Lower lobe of right lung (tissue), 2 donors: ENCODE measurements at places on chromosomes 4 and X. TPM values are rescaled to one million over a fixed set of nuclear protein-coding genes. Genes with fewer than 3 reads are reported as not detected.
A peak's percentile ranks its signal among the peaks of the same experiment; 100 is the strongest.

Gene TMPRSS11D
- not detected for total RNA-seq

Gene GAGE12H
- not detected for total RNA-seq

Gene CENPVL2
- not detected for total RNA-seq

Gene STPG2
- total RNA-seq = 1.1 TPM

Gene TCEAL2
- 1.9 TPM for total RNA-seq

Gene LRPAP1
- total RNA-seq = 224 TPM

Gene TMSB15B
- total RNA-seq = 1.2 TPM

Gene IL15
- total RNA-seq = 9.7 TPM

- H3K27me3 ChIP-seq = no peaks in the 10 kb centered on the region
- no peak overlapping the region for H3K4me3 ChIP-seq
- no peaks in the 10 kb centered on the region for H3K36me3 ChIP-seq
- H3K27ac ChIP-seq = no peak overlapping the region
- no peaks in the 10 kb centered on the region for H3K4me1 ChIP-seq
These were observed 72.1 kb downstream of the AMOT start for GRCh38 chrX:112768563-112768962.

GRCh38 chrX:152844256-152844655 is 13.4 kb downstream of the NSDHL start:
- H3K36me3 ChIP-seq = peaks cover 8% of the 10 kb centered on the region
- no peak overlapping the region for H3K4me3 ChIP-seq
- no peak overlapping the region for H3K27ac ChIP-seq
- no peaks in the 10 kb centered on the region for H3K27me3 ChIP-seq

- peaks cover 34% of the 10 kb centered on the region for H3K4me1 ChIP-seq
- no peaks in the 10 kb centered on the region for H3K27me3 ChIP-seq
- peaks cover 2% of the 10 kb centered on the region for H3K36me3 ChIP-seq
- H3K4me3 ChIP-seq = peak overlapping the region; percentile 97
These were observed 739 bp downstream of the GAK start for GRCh38 chr4:931194-931959.

- peaks cover 30% of the 10 kb centered on the region for H3K4me1 ChIP-seq
- DNase-seq = peak; percentile 50
- H3K36me3 ChIP-seq = no peaks in the 10 kb centered on the region
- no peaks in the 10 kb centered on the region for H3K27me3 ChIP-seq
- no peak overlapping the region for H3K4me3 ChIP-seq
These were observed 32.4 kb upstream of the MYOZ2 start for GRCh38 chr4:119103263-119103662.

GRCh38 chr4:3197366-3198105 is 51.4 kb upstream of the MSANTD1 start:
- no peak for DNase-seq
- no peaks in the 10 kb centered on the region for H3K27me3 ChIP-seq
- H3K27ac ChIP-seq = no peak overlapping the region
- H3K4me3 ChIP-seq = no peak overlapping the region
- H3K36me3 ChIP-seq = peaks cover 71% of the 10 kb centered on the region

- H3K4me1 ChIP-seq = no peaks in the 10 kb centered on the region
- H3K36me3 ChIP-seq = no peaks in the 10 kb centered on the region
- H3K4me3 ChIP-seq = no peak overlapping the region
- H3K27ac ChIP-seq = no peak overlapping the region
- DNase-seq = no peak
These were observed 431.8 kb downstream of the PPARGC1A start for GRCh38 chr4:23458054-23458453.

- no peak for DNase-seq
- H3K4me3 ChIP-seq = no peak overlapping the region
- no peaks in the 10 kb centered on the region for H3K4me1 ChIP-seq
- no peaks in the 10 kb centered on the region for H3K27me3 ChIP-seq
These were observed 51.7 kb upstream of the AP1S2 start for GRCh38 chrX:15906041-15906943.

DNA sequence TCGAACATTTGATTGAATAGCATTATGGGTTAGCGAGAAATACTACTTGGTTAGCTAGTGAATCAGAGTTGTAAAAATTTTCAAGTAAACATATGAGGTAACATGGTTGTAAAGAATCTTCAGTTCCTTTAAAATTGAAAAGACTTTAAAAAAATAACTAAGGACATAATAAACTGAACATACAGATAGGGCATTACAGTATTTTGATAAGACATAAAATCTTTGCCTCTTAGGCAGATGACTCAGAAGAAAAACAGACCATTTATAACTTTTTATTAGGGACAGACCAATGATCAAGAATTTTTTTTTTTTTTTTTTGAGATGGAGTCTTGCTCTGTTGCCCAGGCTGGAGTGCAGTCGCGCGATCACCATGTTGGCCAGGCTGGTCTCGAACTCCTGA is 43.1 kb downstream of the PNMA5 start:
- DNase-seq = no peak
- no peaks in the 10 kb centered on the region for H3K27me3 ChIP-seq
- H3K27ac ChIP-seq = no peak overlapping the region
- H3K4me3 ChIP-seq = no peak overlapping the region

DNA sequence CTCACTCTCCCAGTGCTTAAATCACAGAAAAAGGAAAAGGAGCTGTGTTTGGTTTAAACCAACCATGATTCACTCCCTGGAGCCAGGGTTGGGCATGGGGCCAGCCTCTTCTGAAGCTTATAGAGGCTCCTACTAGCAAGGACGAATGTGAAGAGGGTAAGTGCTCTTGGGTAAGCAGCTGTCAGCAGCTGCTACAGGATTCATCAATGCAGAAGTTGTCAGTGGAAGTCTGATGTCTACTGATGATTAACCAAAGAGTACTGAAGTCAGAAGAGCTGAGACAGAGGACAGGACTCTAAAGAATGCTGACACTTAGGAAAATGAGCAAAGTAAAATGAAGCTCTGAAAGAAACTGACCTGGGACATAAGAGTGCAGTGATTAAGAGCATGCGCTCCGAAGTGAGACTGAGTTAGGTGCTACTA is 32.7 kb upstream of the JADE1 start:
- H3K4me3 ChIP-seq = no peak overlapping the region
- DNase-seq = peak; percentile 87
- no peak overlapping the region for H3K27ac ChIP-seq
- no peaks in the 10 kb centered on the region for H3K36me3 ChIP-seq
- peaks cover 16% of the 10 kb centered on the region for H3K4me1 ChIP-seq
- H3K27me3 ChIP-seq = no peaks in the 10 kb centered on the region

DNA sequence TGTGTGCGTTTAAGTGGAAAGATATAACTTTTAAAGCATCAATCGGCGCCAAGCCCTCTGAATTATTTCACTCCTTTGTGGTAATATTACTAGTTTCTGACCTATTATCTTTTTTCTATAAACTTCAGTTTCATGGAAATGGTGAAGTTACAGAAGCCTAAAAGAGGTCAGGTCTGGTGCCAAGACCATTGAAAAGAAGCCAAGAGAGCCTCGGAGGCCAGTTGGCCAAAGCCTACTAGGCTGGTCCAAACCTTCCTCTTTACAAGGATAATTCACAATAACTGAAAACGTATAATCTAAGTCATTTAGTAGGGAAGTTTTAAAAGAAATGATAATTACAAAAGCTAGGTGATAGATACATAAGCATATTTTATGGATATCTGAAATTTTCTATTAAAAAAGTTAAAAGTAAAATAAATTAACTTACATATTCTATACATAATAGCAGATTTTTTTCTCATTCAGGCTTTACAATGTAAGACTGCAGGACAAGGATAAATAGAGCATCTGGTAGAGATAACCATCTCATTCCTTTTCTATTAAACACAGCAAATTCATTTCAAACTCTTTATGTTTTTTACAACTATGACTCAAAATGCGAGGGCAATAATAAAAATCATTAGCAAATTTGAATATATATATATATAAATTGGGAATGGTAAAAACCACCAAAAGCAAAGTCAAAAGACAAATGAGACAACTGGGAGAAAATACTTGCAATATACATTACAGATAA is 49.2 kb downstream of the WDFY3 start:
- H3K27ac ChIP-seq = no peak overlapping the region
- no peak overlapping the region for H3K4me3 ChIP-seq
- H3K27me3 ChIP-seq = no peaks in the 10 kb centered on the region

DNA sequence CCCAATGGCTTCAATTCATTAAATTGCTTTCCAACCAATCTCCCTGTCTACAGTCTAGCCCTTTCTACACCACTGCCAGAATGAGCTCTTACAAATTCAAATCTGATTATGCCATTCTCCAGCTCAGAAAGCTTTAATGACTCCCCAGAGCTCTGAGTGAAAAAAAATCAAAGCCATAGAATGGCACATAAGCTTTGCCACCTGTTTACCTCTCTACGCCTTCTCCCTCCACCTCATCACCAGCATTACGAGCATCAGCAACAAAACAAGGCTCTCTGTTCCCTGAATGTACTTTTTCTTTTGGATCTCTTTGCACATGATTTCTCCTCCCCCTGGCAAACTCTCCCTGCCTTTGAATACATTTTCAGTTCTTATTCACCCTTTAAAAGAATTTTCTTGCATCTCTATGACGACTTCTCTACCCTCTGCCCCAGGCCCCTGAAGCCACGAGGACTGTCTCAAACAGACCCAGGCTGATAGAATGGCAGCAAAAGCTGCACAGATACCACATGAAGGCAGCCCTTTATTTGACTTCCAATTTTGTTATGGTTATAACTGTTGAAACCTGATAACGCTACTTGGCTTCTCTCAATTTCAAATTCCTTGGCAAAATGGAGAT is 516.0 kb downstream of the PCDH7 start:
- no peak for DNase-seq
- no peak overlapping the region for H3K27ac ChIP-seq
- H3K27me3 ChIP-seq = no peaks in the 10 kb centered on the region
- H3K4me1 ChIP-seq = no peaks in the 10 kb centered on the region
- no peak overlapping the region for H3K4me3 ChIP-seq
- no peaks in the 10 kb centered on the region for H3K36me3 ChIP-seq
